Activated naive CD4-positive, alpha-beta T cell (primary cell): ENCODE measurements at places on chromosomes 2 and 18.

DNA sequence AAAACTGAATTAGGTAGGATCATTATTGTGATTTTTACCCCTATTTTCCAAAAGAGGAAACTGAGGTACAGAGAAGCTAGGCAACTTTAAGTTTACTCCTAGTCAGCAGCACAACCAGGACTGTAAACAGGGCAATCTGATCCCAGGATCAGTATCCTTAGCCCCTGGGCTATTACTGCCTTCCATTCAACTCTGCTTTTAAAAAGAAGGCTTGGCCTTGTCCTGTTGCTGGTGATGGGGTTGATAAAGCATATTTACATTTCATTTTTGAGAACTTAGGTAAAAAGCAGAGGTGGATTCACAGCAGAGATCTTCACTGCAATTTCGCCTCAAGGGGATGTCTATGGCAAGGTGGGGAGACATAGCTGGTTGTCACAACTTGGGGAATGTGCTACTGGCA is 148.5 kb downstream of the GALNT14 start:
- no peak for DNase-seq

GRCh38 chr18:3892152-3892551 is 442.2 kb downstream of the TGIF1 start:
- no peak for DNase-seq

- DNase-seq = no peak
Measured at GRCh38 chr2:46876741-46877384, 38.7 kb downstream of the MCFD2 start.

- no peak for DNase-seq
Measured at GRCh38 chr2:26174691-26175465, 2.0 kb downstream of the GAREM2 start.

GRCh38 chr2:152537081-152537651 is 180.1 kb downstream of the PRPF40A start:
- no peak for DNase-seq

- DNase-seq = no peak
Measured at GRCh38 chr2:189585226-189585756, 4.7 kb upstream of the SLC40A1 start.

DNA sequence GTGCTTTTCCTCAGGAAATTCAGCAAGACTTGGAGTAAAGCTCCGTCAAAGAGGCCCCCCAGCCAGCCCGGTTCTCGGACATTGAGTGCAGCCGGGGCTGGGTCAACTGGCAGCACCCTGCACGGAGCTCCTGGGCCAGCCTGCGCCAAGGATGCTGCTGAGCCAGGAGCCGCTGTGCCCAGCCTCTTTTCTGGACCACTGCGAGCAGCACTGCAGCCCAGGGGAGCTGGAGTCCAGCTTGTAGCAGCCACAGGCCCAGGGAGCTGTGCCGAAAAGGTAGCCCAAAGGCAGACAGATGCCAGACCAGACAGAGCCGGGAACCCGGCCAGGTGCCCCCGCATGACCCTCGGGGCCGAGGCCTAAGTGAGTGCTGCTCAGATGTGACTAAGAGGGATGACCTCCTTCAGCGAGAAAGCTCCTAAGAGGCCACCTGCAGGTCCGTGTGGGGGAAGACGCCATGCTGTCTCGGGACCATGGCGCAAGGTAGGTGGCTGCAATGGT is 7.3 kb downstream of the CLHC1 start:
- no peak for DNase-seq

- DNase-seq = no peak
Measured at GRCh38 chr2:46802665-46803546, 112.7 kb downstream of the MCFD2 start.

DNA sequence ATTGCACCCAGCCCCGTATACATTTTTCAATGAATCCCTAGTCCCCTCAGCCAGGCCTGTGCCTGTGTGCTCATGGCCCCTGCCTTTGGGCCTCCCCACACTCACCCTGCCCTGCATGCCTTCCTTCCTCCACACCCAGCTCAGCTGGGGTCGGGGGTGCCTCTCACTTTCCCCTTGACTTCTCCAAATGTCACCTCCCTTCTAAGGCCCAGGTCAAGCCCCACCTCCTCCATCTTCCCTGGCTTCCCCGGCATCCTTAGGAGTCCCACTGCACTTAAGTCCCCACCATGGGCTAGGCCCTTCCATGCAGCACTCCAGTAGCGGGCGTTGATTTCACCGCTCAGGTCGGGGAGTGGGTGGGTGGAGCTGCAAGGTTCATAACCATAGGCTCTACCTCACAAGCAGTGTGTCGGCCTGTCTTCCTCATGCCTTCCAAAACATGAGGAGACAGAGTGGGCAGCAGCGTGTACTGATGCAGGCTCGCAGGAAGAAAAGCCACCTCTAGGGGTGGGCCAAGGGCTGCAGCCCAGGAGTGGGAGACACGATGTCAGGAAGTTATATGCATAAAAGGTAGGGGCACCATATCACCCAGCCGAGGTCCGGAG is 47.7 kb downstream of the DNMT3A start:
- DNase-seq = no peak

DNA sequence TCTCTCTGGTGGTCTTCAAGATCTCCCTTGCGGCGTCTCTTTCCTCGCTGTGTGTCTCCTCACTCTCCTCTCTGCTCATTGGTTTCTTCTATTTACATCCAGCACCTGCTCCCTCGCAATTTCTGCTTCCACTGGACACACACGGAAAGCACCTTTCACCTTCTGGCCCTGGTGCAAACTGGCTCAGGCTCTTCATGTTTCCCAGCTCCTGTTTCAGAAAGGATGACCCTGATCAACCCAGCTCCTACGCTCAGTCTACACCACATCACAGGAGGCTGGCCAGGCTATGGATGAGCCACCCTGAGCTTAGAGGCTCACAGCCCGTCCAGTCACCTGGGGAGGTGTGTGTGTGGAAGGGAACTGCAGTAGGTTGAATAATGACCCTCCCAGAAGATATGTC is 72.7 kb downstream of the MCFD2 start:
- no peak for DNase-seq

- DNase-seq = no peak
Measured at GRCh38 chr2:120594856-120595685, 140.6 kb upstream of the GLI2 start.
